ENCODE measurements at places on chromosomes 3 and 15.
A peak's percentile ranks its signal among the peaks of the same experiment; 100 is the strongest.

DNA sequence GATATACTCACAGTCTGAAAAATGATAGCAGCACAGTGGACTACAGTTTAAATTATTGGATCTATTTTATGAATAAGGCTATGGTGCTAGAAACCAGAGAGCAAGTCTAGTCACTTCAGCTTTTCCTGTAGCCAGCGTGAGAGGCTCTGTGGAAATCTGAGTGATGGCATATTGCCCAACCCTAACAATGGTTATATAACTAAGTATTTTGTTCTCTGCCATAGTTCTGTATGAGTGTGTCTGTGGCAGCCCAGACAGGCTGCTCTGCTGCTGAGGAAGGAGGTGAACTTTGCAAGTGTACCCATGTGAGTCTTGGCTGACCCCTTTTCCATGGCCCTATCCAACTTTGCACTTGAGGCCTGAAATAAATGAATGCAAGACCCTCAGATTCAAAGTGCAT is 105.7 kb downstream of the LRTM1 start:
- no peak for DNase-seq

- no peak for DNase-seq
These were observed 121.4 kb downstream of the FBLN2 start for GRCh38 chr3:13670292-13670691.

DNA sequence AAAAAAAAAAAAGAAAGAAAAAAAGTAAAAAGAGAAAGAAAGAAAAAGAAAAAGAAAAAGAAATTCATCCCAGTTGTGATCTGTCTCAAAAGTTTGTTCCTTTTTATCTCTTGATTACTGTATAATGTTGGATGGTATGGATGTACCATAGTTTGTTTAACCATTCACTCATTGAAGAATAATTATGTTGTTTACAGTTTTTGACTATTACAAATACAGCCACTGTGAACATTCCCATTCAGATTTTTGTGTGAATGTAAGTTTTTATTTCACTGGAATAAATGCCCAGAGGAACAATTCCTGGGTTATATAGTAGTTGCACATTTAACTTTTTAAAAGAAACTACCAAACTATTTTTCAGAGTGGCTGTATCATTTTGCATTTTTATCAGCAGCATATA is 10.3 kb upstream of the CCR8 start:
- DNase-seq, result no peak

GRCh38 chr3:14793126-14793857 is 25.5 kb upstream of the FGD5 start:
- DNase-seq, result peak; percentile 25

GRCh38 chr3:72694398-72694797 is 153.8 kb downstream of the SHQ1 start:
- no peak for DNase-seq

GRCh38 chr3:102163039-102163817 is 271.6 kb upstream of the ZPLD1 start:
- no peak for DNase-seq

DNA sequence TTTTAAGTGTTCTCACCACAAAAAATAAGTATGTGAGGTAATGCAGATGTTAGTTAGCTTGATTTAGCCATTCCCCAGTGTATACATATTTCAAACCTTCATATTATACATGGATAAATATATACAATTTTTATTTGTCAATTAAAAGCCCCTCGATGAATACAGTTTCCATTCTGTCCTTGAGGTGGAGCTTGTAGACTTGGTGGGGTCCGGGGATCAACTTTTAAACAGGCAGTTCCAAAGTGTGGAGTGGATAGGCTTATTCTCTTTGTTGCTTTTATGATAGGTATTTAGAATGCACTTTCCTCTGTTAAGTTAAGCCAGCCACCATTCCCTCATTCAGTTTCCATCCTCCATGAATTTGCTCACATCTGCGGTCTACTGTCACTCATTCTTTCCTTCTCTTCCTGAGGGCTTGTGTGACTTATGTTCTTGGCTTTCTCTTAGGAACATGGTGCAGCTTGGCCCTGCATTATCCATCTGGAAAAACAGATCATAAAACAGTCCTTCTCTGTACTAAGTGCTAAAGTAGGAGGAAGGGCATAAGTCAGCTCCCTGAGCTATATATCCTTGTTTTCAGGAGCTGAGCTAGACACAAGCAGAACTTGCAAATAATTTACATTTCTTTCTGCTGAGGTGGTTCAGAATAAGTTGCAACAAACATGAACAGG is 149.1 kb downstream of the NFKBIZ start:
- DNase-seq, result no peak

- DNase-seq, result no peak
These were observed 33.0 kb downstream of the KBTBD8 start for GRCh38 chr3:67030785-67031740.

DNA sequence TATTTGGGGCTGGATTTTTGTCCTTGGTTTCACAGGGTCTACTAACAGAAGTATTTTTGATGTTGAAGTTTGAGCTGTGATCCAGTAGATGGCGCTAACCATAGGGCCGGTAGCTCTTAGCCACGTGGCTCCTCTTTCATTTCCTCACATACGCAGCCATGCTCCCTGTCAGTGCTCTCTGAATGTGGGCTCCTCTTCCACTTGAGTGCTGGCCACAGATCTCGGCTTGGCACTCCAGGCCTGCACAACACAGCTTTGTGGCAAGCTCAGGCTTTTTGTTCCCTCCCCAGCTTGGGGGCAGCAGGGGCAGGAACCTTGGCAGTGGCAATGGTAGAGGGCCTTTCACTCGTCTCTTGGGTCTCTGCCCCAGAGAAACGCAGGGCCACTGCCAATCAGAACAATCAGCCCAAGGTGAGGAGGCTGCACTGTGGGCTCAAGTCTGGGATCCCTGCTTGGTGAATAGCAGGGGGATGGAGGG is 18.6 kb upstream of the DNAAF4 start:
- no peak for DNase-seq

DNA sequence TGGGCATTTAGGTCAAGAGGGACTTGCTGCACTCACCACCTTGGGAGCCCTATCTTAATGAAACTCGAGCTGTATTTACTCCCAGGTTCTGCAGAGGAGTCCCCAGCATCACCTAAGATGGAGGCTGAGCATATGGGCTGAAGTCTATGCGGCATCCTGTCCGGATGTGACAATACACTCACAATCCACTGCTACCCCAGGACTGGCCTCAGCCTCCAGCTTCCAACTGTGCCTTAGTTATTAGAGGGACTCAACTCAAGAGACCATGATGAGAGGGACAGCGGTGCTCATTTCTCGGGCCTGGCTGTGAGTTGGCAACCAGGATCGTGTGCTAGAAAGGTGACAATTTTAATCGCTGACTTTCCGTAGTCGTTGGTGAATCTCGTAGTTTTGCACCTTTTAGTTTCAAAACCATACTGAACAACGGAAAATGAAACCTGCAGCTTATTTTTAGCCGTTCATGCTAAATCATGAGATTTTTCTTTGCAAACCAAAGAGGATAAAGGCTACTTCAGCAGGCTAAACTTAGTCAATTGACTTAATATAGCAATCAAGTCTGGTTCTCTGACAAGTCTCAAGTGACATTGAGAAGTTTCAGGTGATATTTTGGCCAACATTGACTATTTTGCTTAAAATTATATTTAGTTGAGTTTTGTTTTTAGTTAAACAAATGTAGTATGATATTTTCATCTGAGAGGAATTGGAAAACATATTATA is 11.1 kb downstream of the ZBTB38 start:
- DNase-seq, result no peak

DNA sequence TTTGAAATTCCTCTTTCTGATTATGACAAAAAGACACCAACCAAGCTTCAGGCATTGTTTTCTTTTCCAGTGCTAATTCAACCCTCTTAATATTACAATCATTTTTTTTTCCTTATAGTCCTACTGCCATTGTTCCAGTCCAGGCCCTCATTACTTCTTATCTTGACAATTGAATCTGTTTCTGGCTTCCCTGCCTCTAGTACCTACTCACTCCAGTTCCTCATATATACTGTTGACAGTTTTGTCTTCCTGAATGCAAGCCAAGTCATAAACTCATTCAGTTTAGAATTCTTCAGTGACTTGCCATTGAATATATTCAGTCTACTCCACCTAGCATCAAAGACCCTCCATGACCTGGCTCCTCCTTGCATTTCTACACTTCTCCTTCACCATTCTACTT is 507.4 kb downstream of the FGF12 start:
- DNase-seq, result no peak

DNA sequence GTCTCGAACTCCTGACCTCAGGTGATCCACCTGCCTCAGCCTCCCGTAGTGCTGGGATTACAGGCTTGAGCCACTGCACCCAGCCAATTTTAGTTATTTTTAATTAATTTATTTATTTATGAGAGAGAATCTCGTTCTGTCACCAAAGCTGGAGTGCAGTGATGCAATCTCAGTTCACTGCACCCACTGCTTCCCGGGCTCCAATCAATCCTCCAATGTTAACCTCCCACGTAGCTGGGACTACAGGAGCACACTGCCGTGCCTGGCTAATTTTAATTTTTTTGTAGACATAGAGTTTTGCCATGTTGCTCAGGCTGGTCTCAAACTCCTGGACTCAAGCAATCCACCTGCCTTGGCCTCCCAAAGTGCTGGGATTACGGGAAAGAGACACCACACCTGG is 137.9 kb downstream of the TCF12 start:
- DNase-seq, result no peak

DNA sequence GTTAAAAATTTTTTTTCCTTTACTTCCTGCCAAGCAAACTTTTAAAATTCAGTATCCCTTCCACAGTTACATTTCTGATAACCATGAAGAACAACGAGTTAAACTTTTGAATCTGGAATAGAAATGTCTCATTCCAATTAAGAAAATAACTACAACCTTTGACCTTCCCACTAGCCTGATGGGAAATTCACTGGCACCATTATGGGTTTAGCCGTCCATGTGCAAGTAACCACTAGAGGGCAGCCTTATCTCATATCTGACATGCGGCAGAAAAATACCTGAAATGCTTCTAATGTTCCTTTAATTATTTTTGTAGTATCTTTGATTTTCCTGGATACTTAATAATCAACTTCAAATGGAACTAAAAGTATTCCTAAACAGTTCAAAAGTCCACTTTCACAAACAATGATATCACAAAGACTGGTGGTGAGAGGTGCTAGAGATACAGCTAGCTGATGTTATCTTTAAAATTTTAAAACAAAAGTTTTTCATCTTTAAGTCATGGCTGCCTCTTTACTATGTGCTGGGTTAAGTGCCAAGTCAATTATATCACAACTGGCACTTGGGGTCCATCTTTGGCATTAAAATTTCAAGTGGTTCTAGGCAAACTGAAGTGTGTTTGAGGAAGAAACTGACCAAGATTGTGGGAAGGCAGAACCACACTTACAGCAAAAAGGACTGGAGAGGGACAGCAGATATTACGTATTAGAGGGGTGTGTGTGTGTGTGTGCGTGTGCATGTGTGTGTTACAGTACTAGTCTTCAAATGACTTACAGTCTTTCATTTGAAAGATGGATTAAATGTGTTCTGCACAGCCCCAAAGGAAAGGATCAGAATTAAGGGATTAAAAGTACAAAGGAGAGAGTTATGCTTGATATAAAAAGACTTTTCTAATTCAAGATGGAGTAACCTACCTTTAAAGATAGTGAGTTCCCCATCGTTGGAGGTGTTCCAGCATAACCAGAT is 107.1 kb upstream of the ICE2 start:
- peak; percentile 78 for DNase-seq

- DNase-seq, result no peak
These were observed 26.8 kb downstream of the ARIH2 start for GRCh38 chr3:48945432-48945831.

DNA sequence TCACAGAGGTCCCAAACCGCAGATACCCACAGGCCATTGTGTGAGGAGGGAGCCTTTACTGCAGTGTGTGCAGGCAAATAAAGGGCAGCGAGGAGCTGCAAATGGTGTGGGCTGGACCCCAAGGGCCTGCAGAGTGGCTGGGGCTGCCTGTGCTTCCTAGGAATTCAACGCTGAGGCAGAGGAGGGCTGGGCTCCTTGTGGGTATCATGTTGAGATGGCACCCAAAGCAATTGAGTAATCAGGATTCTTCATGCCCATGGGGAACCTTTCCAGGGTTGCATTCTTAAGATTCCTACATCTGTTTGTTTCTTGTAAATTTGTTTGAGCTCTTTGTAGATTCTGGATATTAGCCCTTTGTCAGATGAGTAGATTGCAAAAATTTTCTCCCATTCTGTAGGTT is 85.4 kb upstream of the LIPC start:
- no peak for DNase-seq

GRCh38 chr3:53259427-53260259 is 3.8 kb upstream of the TKT start:
- DNase-seq, result no peak

DNA sequence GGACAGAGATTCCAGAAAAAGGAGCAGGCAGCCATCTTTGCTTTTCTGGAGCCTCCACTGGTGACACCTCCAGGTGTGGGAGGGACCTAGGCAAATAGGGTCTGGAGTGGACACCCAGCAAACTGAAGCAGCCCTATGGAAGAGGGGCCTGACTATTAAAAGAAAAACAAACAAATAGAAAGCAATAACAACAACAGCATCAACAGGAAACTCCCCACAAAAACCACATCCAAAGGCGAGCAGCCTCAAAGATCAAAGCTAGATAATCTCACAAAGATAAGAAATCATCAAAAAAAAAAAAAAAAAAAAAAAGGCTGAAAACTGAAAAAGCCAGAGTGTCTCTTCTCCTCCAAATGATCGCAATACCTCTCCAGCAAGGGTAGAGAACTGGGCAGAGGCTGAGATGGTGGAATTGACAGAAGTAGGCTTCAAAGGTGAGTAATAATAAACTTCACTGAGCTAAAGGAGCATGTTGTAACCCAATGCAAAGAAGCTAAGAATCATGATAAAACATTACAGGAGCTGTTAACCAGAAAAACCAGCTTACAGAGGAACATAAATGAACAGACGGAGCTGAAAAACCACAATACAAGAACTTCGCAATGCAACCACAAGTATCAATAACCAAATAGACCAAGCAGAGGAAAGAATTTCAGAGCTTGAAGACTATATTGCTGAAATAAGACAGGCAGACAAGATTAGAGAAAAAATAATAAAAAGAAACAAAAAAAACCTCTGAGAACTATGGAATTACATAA is 225.4 kb downstream of the CTNNB1 start:
- no peak for DNase-seq

DNA sequence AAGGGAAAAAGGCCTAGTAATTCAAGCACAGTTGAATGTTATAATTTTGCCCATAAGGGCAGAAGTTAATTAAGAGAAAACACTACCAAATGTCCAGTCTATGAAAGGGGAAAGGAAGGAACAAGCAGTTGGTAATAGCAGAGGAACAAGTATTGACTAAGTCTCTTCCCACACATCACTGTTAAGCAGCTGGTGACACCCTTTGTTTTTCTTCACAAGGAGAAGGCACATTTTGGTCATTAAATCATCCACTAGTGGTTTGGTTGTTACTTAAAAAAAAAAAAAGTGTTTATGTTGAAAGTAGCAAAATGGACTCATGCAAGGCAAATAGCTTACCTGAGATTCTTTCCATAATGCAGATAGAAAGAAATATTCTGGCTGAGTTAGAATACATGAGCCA is 321.4 kb upstream of the NECTIN3 start:
- DNase-seq, result no peak

GRCh38 chr3:147373301-147373700 is 33.0 kb downstream of the ZIC4 start:
- no peak for DNase-seq

GRCh38 chr3:83941990-83942745 is 1016.6 kb upstream of the CADM2 start:
- no peak for DNase-seq

GRCh38 chr15:42358141-42358540 is 1.2 kb upstream of the CAPN3 start:
- no peak for DNase-seq

All from natural killer cell treated with Interleukin-12 subunit alpha and Interleukin-12 subunit beta and Interleukin-15 and Interleukin-18, amount 100 ng/mL, for 72 hours (primary cell).